Renal cortex interstitium (tissue), 15 donors: ENCODE measurements at places on chromosomes 6 and 20.

GRCh38 chr6:149938571-149939355 lies 3.1 kb upstream of the ULBP2 start:
- DNase-seq = no peak

DNA sequence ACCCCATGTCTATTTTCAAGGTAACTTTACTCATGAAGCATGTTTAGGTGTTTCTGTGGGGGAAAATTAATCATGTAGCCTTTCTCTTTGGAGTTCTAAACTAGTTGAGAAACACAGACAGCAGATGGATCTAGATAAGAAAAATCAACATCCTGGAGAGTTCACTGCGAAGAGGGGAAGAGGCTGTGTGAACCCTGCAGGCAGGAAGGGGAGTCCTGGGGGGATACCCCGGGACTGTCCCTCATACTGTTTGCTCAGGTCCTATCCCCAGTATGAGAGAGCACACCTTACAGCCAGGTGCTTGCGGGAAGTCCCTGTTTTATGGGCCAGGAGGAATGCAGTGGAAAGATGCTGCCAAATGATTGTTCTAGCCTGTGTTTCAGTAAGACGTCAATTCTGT lies 32.7 kb downstream of the CHMP4B start:
- no peak for DNase-seq

DNA sequence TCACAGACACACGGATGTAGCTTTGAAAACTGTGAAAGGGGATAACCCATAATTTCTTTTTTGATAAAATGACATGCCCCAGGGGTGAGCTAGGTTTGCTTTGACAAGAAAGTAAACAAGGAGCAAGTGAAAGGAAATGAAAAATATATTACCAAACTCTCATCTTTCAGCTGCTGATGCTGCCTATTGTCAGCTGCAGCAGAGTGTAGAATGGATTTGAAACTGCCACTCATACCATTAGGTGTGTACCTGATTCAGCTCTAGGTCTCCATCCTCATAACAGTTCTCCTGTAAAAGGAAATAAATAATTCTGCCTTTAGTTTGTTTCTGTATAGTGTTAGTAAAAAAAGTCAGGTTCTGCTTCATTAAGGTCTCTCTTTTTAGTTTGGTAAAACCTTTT lies 415.1 kb upstream of the MARCKS start:
- no peak for DNase-seq

- DNase-seq = no peak
Measured at GRCh38 chr6:20600831-20601230, 66.6 kb downstream of the CDKAL1 start.

DNA sequence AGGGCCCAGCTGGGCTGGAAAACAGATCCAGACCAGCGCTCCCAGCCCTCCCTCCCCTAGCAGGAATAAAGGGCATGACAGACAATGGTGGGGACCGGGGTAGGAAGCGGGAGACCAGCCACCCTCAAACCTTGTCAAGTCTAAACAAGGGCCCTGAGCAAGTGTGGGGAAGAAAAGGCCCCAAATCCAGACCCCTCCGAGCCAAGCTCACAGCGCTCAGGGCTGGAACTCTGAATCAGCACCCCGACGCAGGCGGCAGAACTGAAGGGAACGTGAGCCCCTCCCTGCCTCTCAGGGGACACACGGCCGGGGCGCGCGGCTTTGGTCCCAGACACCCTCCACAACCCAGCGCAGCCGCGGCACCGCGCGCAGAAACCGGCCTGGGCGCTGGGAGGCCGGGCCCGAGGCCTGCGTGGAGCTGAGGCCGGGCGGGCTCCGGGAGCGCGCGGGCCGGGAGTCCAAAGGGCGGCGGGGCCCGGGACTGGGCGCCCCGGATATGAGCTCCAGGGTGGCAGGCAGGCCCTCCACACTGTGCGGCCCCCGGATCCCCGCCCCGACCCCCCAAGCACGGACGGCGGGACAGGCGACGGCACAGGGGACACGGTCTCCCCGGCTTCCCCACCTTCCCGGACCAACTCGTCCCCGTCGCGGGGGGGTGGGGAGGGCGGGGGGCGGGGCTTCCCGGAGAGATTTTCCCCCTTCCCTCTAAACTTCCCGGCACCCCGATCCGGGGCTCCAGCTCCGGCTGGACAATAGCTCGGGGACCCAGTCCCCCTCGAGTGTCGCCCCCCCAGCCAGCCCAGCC lies 641 bp downstream of the TEAD3 start:
- no peak for DNase-seq

DNA sequence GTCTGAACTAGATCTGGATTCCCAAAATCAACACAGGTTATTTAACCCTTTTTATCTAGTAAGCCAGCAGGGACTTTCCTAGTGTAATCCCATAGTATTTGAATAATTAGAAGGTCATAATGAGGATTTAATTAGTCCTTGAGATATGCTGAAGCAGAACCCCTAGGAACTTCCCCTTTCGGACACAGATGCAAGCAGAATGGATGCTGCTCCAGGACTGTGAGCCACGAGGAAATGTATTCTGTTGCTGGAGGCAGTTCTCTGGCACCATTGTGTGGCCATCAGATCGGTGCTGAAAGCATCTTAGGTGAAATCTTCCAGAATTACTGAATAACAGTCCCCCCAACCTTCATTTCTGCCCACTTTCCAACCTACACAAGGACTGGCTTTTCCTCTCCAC lies 206.9 kb downstream of the TMEM242 start:
- DNase-seq = no peak
